Inflammatory macrophage (primary cell): ENCODE measurements at places on chromosomes 6 and 20.
A peak's percentile ranks its signal among the peaks of the same experiment; 100 is the strongest.

DNA sequence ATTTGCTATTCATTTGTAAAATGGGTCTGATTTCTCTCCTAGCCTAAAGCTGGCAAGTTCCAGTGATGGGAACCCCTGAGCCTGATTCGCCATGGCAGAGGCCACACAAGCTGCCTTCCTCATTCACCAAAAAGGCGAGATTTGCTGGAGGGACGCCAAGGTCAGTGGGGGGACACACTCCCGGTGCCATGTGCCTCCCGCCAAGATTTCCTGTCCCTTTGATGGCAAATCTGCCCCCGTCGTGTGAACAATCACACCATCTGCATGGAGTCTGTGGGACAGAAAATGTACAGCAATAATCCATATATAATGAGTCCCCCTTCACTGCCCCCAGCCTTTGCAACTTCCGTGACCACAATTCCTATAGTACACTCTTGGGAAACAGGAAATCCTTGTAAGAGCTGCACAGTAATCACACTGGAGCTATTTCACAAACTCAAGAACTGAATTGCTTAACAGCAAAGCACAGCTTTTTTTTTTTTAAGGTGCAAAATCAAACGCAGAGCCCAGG lies 15.7 kb upstream of the IGF2R start:
- DNase-seq, result peak; percentile 91

DNA sequence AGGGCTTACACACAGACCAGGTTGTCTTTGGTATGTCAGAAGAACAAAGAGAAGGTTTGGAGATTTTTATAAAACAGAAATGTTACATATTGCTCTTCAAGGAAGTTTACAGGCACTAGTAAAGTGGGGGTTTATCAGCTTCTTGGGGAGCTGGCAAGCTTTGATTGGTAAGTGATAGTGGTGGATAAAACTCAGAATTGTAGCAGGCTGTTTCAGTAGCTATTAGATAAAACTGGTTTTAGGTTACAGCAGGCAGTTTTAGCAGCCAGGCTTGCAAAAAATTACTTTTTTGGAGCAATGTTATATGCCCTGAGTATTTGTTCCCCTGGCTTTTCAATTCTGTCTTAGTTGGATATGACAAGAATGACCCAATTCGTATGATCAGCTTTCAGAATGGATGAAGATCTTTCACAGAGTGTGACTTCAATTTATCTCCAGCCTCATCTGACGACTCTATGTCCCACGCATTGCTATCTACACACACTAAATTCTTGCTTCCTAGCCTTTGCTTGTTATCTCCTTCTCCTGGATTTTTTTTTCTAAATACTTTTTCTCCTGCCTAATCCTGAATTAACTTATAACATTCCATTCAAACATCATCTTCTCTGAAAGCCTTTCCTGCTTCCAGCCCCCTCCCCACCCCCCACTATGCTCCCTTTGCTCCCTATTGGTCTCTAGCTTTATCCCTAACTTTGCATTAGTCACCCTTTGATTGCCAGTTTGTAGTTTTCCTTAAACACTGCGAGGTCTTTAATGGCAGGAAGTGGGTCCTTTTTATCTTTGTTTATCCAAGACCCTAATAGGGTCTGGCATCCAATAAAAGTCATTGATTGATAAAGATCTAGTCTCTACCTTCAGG lies 1.0 kb upstream of the TOMM34 start:
- no peak for DNase-seq

DNA sequence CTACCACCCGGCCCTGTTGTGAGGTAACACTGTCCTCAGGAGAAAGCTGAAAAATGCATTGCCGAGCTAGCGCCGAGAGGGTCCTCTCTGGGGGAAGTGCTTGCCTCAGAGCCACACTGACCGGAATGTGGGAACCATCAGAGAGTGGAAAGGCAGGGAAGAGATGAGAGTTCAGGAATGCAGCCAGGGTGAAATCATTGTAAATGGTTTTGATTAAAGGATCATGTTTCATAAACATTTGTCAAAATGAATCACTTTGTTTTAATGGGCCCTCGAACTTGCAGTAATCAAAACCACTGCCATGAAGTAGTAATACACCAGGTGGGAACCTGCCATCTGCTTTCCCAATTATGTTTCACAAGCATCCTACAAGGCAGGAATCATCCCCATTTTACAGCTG lies 16.9 kb upstream of the IL17F start:
- DNase-seq, result no peak

DNA sequence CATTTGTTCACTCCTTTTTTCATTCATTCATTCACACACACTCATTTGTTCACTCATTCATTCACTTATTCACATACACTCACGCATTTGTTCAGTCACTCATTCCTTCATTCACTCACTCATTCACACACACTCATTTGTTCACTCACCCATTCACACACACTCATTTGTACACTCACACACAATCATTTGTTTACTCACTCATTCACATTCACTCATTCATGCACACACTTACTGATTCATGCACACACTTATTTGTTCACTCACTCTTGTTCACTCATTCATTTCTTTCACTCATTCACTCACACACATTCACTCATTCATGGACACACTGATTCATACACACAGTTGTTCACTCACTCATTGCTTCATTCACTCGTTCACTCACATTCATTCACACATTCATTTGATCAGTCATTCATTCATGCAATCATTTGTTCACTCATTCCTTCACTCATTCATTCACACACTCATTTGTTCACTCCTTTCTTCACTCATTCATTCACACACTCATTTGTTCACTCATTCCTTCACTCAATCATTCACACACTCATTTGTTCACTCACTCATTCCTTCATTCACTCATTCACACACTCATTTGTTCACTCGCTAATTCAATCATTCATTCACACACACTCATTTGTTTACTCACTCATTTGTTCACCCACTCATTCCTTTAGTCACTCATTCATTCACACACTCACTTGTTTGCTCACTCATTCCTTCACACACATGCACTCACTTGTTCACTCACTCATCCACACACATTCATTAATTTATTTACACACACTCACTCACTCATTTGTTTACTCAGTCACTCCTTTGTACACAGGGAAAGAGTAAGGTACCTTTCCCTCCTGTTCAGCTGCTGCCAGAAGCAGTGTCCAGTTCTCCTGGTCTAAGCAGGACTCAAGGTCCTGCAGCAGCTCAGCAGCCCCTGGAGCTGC lies 50.7 kb upstream of the BHLHE23 start:
- no peak for DNase-seq

- no peak for DNase-seq
These were observed 19.8 kb downstream of the XRN2 start for GRCh38 chr20:21322921-21323331.

- DNase-seq, result no peak
These were observed 81.4 kb downstream of the CD164 start for GRCh38 chr6:109300874-109301273.

GRCh38 chr6:20061952-20062351 lies 150.3 kb downstream of the MBOAT1 start:
- no peak for DNase-seq

DNA sequence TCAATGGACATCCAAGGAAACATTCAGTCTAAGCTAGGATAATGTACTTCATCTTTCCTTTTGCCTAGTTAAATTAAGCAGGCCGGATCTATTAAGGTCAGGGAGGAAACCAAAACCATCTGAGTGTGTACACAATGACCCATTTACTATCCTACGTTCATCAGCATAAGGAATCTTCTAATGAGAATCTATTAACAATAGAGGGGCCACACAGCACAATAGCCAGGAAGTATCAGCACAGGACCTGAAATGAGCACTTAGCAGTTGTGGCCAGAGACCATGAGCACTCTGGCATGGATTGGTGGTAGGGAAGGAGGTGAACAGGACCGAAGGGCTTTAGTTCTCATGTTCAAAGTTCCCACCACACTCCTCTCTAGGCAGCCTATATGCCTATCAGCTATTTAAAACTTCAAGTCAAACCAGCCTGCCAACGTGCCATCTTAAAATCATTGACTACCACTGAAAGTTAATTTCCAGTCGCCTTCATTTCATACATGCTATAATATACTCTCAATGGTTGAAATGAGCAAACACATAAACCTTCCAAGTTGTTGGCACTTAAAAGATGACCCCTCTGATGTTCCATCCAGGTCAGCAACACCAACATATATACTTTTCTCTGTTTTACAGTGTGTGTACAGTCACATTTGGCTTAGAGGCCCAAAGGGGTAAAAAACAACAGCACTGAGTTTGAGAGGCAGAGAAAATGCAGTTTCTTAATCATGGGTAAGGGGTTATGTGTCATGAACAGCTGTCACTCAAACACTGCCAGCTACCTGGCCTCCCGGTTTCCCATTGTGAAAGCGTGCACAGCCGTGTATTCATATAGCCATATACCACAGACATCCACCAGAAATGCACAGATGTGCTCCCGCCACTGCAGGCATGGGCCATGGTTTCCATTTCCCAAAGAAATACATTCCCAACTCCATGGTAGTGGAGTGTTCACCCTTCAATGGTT lies 184.3 kb downstream of the TBXT start:
- no peak for DNase-seq

DNA sequence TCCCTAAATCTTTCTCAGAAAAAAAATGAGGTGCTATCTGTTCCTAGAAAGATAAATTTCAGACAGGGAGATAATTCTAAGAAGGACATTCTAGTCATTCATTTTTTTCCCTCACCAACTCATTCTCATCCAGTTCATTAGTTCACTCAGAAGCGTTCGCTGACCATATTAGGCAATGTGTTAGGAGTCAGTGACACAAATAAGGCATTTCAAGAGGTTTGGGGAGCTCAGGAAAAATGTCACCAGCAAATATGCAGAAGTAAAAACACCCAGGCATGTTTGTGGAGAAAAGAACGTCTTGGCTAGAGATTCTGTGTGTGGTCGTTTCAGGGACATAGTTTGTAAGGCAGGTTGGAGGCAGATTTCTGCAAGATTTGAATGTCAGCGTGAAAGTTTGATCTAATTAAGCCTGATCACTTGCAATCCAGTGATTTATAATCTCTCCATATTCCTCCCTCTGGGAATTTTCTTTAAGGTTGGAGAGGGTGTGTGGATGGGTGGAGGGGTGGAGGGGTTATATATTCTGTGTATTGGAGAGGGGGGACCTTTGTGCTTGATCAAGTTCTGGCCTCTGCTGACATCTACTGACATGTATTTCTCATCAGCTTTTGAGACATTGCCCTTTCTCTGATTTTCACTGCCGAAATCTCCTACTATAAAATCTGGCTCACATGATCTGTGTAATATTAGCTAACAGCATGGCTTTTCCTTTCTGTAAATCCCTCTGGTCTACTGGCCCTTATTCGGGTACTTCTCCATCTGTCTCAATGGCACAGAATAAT lies 3.6 kb downstream of the MYCT1 start:
- DNase-seq, result no peak

GRCh38 chr20:21656308-21657067 lies 49.0 kb upstream of the PAX1 start:
- DNase-seq, result no peak

DNA sequence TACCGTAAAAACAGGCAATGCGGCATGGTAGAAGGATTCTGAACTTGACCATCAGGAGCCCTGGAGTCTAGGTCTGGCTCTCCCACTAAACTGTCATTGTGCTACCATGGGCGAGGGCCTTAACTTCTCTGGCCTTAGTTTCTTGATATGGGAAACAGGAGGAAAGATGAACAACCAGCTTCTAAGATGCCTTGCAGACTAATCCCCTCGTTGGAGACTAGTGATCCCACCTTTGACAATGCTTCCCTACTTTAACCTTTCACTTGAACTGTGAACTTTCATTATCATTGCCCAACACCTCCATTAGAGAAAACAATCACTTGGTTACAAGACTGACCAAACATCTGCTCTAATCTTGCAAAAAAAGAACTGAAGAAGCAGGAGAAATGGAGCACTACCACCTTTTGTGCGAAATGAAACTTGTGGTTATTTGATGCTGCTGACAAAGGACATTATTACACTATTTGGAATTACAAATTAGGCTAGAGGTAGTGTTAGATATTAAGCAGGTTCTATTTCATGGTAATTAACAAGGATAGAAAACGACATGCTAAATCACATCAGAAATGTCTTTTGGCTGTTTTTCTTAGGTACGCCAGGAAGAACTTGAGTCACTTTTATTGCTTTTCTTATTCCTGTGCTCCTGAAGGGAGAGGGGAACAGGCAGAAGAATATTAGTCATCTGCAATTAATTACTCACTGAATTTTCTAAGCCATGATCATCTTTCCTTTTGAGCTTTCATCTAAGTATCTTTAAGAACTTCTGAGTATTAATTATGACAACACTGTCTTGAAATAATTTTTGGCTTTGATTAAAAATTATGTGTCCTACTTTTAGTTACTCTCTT lies 39.1 kb upstream of the ARHGAP18 start:
- no peak for DNase-seq

DNA sequence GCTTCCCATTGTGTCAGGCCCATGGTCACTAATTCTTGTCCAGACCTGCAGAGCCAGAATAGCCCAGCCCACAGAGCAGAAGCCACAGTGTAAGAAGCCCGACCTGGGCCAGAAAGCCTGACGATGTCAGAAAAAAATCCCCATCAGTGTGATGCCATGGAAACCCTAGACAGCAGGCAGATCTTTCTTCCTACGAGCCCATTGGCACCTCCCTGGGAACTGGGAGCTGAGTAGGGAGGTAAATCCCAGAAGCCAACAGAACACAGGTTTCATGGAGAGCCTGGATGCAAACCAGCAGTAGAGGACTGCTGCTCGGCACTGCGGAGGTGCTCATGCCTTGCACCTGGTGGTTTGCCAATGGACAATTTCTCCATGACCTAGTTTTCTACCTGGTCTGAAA lies 82.2 kb upstream of the SLC22A16 start:
- no peak for DNase-seq

DNA sequence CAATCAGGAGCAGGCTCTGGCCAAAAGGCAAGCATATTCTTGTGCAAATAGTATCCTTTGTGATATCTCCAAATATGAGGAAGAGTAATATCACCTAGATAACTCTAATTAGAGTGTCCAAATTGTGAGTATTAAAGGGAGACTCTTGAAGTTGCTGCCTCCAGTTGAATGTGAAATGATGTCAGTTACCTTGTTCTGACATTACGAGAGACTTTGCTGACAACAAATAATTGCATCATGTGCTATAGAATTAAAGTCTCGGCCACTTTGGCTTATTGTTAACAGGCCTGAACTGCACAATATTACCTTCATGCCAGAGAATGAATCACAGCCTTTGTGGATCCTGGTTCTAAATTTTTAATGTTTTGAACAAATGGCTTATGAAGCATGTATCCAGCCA lies 106.5 kb downstream of the AIG1 start:
- no peak for DNase-seq

GRCh38 chr6:166656230-166657151 lies 29.4 kb upstream of the RPS6KA2 start:
- DNase-seq, result no peak

- no peak for DNase-seq
These were observed 162.2 kb downstream of the TBXT start for GRCh38 chr6:166005401-166005943.

DNA sequence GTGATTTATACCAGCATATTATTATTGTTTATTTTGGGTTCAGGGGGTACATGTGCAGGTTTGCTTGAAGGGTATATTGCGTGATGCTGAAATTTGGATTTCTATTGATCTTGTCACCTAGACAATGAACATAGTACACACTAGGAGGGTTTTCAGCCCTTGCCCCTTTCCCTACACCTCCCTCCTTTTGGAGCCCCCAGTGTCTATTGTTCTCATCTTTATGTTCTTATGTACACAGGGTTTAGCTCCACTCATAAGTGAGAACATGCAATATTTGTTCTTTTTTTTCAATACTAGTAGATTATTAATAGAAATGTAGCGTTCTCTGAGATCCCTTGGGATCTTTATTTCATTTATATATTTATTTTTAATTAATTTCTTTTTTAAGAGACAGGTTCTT lies 79.2 kb upstream of the MRAP2 start:
- DNase-seq, result no peak
